Articular chondrocyte of knee joint (primary cell): ENCODE measurements at places on chromosomes 2 and 18. TPM values are rescaled to one million over a fixed set of nuclear protein-coding genes. Genes with fewer than 3 reads are reported as not detected.

Gene ANKRD29
- total RNA-seq, result 4.1 and 9.5 TPM in 2 replicates

Gene SLC19A3
- total RNA-seq, result 9.3 and 9.9 TPM in 2 replicates

Gene TXNDC2
- total RNA-seq, result 0.13 TPM in 1 of 2 replicates, not detected in the other

Gene ERBB4
- 0.13 and 0.22 TPM in 2 replicates for total RNA-seq

Gene KIF5C
- 0.65 and 0.97 TPM in 2 replicates for total RNA-seq
